EL (cell line): ENCODE measurements at places on chromosomes 3 and 15.

- no peak for DNase-seq
These were observed 69.5 kb upstream of the CMC1 start for GRCh38 chr3:28171962-28172361.

DNA sequence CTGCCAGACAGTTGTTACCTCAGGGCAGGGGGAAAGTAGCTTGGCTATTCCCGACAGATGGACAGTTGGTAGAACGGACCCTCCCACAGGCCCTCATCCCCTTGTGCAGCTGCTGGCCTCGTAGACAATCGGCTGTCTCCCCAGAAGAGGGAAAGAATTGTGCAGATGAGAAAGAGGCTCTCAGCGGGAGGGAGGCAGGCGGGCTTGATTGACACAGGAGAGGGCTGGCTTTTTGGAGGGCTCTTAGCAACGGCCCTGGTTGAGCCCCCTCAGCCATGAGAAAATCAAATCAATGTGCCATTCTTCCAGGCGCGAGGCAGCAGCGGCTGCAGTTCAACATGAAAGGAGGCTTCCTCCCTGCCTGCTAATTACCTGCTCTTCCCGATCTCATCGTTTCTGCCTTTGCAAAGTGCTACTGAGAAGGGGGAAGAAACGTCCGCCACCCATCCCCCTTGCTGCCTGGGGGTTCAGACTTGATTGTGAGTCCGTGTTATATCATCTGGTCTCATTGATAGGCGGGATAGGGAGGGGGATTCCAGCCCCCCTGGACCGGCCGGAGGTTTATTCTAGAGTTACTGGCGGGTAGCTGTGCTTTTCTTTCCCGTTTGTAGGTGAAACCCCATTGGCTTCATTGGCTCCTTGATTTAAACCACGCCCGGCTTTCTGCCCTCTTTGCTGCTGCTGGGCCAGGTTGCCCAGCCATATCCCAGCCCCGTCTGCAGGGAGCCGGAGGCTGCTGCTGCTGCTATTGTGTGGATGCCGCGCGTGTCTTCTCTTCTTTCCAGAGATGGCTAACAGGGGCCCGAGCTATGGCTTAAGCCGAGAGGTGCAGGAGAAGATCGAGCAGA lies at the start of gene TAGLN3:
Gene TAGLN3 (plus strand): TSS at position 287 of the 848 bp plus-strand sequence. CDS start 501 bp downstream, at position 788.
- DNase-seq, result peak; percentile 36

GRCh38 chr3:120452816-120453215 lies 2.0 kb upstream of the FSTL1 start:
- no peak for DNase-seq

DNA sequence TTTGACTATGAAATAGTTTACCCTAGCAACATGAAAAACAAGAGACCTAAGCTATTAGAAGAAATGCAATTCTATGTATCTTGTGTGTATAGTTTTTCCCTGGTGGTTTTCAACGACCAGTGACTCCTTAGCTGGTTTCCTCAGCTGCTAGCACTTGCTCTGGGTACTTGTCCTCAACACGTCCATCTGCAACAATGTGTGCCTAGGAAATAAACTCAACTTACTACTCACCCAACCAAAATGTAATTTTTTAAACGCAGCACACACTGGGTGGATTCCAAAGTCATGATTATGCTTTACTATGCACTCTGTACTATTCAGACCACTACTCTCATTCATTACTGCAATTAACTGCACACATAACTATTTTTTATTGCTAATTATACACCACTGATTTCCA lies 31.0 kb downstream of the CPA3 start:
- peak; percentile 74 for DNase-seq

DNA sequence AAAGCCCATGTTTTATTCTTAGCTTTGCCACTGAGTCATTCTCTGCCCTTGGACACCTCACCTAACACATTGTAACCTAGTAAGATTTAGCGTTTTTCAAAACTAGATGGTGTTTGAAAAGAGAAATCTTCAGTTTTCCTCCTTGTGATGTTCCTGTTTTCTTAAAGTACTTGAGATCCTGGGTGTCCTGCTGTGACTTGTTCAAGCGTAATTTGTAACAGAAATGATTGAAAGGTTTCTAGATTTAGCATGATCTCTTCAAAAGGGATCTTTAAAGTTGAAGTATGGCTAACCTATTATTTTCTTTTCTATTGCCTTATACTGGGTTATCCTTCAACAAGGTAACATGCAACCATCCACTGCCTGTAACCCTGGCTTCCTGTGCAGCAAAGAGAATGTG lies 32.6 kb upstream of the SPATA16 start:
- DNase-seq, result no peak

GRCh38 chr3:10437272-10437994 lies 68.0 kb downstream of the ATP2B2 start:
- DNase-seq, result peak; percentile 87

- no peak for DNase-seq
These were observed 314.1 kb upstream of the TRIM42 start for GRCh38 chr3:140363801-140364200.

DNA sequence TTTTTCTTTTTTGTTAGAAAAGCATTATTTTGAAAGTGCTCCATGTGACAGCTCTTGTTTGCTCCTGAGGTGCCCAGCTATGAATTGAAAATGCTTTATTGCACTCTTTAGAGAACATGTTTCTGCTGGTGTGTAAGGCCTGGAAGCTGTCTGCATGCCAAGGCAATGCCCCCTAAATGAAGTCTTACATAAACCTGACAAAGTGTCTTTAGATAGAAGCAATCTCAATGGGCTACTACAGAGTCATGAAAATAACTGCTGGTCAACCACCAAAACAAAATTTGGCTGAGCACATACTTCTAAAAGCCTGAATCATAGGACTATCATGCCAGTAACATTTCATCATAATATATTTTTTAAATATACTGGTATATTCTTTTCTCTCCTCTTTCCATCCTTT lies 178.7 kb downstream of the THRB start:
- DNase-seq, result peak; percentile 22

- DNase-seq, result no peak
These were observed 26.9 kb upstream of the LRRN1 start for GRCh38 chr3:3772338-3772737.

- peak; percentile 67 for DNase-seq
These were observed 52.7 kb downstream of the MITF start for GRCh38 chr3:69791919-69792399.

- no peak for DNase-seq
These were observed 35.5 kb downstream of the CYFIP1 start for GRCh38 chr15:22944651-22945050.

DNA sequence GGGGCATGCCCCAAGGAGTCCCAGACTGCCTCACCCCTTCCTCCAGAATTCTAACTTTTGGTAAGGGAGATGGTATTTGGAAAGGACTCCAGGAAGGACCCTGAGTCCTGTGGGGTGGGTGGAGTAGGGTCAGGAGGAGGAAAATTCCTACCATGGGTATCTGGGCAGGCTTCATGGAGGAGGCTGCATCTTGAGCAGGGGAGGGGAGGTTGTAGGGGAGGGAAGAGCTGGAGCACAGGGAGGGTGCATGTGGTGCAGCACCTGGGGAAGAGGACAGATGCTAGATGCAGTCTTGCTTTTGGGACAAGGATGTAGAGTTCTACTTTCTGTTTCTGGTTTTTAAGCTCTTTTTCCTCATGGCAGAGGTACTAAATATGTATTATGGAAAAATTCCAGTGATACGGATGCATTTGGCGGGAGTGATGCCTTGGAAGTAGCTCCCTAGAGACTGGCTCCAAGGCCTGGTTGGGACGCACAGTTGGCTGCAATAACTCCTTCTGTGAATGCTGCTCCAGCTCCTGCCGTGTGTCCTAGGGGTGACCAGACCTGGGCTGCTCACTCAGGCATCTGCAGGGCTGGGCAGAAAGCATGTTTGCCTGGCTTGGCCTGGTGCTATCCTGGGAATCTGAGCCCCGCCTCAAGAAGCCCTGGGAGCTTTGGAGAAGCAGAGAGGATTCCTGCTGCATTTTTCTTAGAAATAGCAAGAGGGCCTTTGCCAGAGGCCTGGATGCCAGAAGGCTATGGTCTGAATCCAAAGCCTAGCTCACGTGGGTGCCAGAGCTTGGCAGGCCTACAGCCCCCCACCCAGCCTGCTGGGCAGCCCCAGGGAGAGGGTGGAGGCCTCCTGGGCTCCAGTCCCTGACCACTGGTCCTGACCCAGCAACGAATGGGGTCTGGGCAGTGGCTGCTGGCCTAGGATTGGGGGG lies 10.1 kb downstream of the SEMA3F start:
- DNase-seq, result peak; percentile 74

DNA sequence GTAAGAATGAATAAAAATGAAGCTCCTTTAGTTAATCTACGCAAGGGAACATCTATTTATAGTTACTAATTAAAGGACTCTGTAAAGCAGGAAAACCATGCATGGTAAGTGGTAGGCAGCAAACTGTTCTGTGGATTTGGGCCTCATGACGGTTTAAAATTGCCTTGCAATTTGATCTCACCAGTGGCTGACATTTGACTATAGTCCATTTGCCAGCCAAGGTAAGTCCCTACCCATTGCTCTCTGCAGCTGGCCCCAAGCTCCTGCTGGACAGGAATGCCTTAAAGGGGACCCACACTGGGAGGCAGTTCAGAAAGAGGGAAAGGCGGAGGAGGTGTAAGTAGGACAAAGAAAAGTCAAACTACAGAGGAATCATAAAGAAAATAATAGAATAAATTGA lies 203.3 kb downstream of the PLCL2 start:
- no peak for DNase-seq

GRCh38 chr3:167733961-167734497 lies 663 bp downstream of the PDCD10 start:
- DNase-seq, result peak; percentile 25

DNA sequence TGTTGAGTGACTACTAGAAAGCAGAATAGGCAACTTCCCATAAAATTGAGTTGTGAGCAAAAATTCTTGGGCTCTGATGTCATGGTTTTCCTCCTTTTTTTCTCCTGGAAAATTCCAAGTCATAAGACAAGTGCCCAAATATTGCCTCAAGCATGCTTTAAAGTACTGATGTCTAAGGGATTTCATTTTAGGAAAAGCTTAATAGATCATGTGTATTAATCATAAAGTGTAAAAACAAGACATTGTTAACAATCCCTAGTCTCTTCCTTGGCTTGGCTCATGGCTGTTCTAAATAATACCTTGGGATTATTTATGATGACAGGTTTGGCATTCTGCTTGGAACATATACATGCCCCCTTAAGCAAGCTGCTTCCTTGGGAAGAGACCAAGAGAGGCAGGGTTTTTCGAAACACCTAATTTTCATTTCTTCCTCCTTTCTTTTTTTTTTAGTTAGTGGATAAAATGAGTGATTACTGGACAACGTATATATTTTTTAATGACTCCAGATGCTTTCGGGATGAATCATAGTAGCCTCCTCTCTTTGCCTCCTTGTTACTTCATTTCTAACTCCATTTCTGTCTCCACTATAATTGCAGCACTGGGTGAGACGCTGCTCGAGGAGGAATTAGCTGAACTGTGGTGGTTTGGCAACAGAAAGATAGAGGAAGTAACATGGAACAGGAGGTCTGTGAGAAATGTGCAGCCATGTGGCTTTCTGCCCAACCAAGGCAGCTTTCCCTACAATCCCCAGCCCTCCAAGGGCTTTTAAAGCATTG lies 104.9 kb downstream of the TPRG1 start:
- peak; percentile 91 for DNase-seq

DNA sequence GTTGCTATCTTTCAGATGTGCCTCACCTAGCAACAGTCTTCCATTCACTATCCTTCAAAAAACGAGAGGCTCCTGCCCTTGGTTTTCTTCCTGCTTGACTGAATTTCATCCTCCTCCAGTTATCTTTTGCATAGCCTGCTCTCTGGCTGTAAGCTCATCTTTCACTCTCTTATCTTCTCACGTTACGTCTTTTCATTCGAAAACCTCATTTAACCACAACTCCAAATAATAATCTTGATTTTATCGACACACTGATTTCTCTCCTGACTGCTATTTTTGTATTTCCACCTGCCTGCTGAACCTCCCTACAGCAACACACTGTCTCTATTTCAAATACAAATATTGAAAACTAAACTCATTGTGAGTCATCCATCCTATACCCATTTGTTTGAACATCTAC lies 230.7 kb upstream of the TMC3 start:
- no peak for DNase-seq

DNA sequence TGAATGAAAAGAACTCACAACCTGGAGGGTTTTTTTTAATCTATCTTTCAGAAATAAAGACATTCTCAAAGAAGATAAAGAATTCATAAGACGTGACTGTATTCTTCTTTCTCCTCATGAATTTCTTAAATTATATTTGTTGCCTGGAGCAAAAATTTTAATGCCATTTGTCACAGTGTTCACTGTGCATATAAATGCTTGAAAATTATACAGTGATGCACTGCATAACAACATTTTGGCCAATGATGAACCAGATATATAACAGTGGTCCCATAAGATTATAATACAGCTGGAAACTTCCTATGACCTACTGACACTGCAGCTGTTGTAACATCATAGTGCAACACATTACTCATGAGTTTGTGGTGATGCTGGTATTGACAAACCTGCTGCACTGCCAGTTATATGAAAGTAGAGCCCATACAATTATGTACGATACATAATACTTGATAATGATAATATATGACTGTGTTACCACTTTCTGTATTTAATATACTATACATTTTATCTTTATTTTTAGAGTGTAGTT lies 67.3 kb downstream of the P2RY1 start:
- DNase-seq, result peak; percentile 13

DNA sequence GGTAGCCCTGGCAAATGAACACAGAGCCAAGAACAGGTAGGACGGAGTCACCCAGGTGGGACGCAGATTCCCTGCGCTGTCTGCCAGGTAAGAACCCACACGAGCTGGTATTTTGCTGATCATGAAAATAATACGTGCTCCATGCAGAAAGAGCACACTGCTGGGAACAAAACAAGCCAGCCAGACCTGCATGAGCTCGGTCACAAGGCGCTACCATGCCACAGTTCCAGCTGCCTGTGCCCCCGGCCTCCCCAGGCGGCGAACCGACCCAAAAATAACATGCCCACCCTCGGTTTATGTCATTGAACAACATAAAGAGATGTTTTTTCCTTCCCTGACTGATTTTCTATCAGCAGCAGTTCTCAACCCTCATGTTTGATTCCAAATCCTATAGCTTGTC lies 25.8 kb downstream of the CYFIP1 start:
- DNase-seq, result no peak

GRCh38 chr3:80192936-80193335 lies 425.1 kb upstream of the ROBO1 start:
- no peak for DNase-seq

- peak; percentile 34 for DNase-seq
These were observed 225 bp downstream of the RHOA start for GRCh38 chr3:49411535-49411967.

DNA sequence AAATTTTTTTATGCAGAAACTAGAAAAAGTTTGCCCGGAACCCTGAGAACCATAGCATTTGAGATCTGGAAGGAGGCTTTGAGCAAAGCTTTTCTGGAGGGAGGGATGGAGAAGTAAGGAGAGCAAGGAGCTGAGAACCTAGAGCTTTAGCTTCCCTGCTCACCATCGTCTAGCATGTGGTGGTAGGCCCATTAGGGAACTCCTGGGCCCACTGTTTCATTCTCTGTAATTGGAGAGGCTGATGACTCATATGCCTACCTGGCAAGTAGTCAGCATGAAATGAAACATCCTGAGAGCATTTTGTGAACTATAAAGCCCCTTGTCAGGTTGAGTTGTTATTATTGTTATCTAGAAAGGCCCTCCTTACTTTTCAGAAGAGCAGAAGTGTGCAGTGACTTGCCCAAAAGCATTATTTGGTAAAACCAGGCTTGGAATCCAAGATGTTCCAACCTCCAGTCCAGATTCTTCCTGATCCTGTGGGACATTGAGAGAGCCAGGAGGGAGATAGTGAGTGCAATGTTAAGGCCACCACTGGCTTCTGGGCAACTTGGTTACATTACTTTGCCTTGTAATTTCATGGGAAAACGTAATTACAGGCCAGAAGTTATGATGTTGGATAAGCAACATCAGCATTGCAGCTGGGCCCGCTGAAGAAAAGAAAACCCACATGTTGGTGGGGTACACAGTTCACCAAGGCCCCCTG lies 104.5 kb upstream of the BFSP2 start:
- peak; percentile 54 for DNase-seq
